Hematopoietic multipotent progenitor cell treated with erythropoietin and hydrocortisone succinate and interleukin-3 and kit ligand, for 8 days (in vitro differentiated cells): ENCODE measurements at places on chromosomes 2 and 18.

DNA sequence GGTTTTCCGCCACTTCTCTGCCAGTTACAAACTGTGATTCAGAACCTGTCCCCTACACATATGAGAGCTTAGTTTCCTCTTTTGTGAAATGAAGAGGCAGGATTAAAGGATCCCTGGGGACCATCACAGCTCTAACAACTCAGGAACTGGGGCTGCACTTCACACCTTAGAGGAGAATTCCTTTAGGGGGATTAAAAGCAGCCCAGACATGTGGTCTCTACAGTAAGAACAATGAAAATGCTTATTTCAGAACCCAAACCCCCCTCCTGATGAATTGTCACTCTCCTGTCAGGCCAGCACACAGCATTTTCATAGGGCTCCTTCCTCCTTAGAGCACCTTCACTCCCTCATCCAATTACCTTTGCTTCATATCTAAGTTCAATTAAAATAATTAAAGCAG, 101.5 kb upstream of the NEDD4L start:
- no peak for DNase-seq

GRCh38 chr2:82792316-82792715, 1666.8 kb downstream of the SUCLG1 start:
- no peak for DNase-seq

DNA sequence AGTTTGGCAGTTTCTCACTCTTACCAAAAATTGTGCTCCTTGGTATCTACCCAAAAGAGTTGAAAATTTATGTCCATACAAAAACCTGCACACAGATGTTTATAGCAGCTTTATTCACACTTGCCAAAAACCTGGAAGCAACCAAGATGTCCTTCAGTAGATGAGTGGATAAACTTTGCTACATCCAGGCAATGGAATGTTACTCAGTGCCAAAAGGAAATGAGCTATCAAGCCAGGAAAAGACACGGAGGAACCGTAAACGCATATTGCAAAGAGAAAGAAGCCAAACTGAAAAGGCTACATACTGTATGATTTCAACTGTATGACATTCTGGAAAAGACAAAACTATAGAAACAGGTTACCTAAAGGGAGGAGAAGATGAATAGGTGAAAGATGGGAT, 36.1 kb downstream of the TMEM163 start:
- DNase-seq, result no peak

DNA sequence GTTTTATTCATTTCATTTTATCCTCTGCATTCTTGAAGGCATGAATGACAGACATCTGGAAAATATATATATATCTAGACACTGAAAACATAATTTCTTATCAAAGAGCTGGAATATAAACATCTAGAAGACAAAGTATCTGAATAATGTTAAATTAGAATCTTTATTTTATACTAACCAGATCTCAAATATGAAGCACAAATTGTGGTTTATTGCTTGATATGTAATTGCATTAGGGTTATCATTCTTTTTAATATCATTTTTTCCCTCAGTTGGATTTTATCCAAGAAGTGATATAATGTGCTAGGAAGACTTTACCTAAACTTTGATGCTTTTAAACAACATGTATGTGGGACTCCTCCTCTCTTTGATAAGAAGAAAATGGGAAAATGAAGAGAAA, 331.2 kb downstream of the ARHGAP15 start:
- DNase-seq, result no peak

GRCh38 chr2:188303363-188304031, 11.8 kb downstream of the GULP1 start:
- DNase-seq, result no peak

GRCh38 chr2:136207665-136208064, 89.7 kb upstream of the CXCR4 start:
- DNase-seq, result no peak

GRCh38 chr2:120565929-120566328, 169.7 kb upstream of the GLI2 start:
- no peak for DNase-seq

DNA sequence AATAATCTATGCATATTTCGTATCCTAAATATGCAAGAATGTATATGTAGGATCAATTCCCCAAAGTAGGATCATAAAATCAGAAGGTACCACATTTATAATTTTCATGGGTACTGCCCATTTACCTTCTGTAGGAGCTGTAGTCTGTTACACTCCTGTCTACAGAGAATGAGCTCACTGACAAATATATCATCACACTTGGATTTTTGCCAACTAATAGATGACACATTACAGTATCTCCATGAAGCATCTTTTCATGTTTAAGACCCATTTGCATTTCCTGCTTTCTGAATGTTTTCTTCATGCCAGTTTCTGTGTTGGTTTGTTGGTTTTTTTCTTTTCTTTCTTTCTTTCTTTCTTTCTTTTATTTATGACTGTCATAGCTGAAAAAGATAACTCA, 70.9 kb upstream of the EML6 start:
- DNase-seq, result peak; percentile 36

- DNase-seq, result no peak
These were observed 5.8 kb upstream of the SFTPB start for GRCh38 chr2:85673716-85674375.

- DNase-seq, result no peak
These were observed 561.3 kb upstream of the FSHR start for GRCh38 chr2:49715597-49715996.

GRCh38 chr2:10332402-10333246, 29.9 kb downstream of the HPCAL1 start:
- peak; percentile 14 for DNase-seq

DNA sequence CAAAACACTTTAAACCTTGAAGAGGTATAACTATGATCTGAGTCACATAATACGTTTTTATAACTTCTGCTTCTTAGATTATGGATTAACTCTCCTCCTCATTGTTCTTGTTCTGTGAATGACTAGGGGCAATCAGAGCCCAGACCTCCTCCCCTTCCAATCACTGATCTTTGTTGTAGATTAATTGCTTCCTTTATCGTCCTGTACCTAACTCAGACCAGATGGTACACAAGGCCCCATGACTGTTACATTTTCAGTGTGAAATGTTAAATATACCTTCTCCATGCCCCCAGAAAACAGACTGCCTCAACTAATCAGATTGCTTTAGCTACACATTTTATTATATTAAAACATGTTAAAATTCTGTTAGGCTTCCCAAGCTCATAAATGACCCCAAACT, 211.7 kb downstream of the RNF152 start:
- DNase-seq, result no peak

- no peak for DNase-seq
These were observed 18.8 kb upstream of the NEDD4L start for GRCh38 chr18:58025205-58025604.

DNA sequence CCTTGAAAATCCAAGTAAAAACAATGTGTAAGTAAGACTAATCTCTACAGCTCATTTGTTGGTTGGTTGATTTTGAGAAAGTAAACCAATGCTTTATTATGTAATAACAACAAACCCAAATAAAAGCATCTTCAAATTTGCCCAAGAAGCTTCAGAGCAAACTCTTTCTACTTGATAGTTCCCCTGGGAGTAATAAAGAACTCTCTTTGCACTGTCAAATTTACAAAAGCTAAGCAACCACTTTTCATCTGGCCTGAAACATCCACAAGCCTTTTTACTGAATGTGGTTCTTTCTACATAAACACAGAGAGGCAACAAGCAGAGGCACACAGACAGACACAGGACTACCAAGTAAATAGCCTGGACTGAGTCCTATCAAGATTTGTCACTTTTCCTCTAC, 28.8 kb upstream of the CACNB4 start:
- DNase-seq, result no peak

DNA sequence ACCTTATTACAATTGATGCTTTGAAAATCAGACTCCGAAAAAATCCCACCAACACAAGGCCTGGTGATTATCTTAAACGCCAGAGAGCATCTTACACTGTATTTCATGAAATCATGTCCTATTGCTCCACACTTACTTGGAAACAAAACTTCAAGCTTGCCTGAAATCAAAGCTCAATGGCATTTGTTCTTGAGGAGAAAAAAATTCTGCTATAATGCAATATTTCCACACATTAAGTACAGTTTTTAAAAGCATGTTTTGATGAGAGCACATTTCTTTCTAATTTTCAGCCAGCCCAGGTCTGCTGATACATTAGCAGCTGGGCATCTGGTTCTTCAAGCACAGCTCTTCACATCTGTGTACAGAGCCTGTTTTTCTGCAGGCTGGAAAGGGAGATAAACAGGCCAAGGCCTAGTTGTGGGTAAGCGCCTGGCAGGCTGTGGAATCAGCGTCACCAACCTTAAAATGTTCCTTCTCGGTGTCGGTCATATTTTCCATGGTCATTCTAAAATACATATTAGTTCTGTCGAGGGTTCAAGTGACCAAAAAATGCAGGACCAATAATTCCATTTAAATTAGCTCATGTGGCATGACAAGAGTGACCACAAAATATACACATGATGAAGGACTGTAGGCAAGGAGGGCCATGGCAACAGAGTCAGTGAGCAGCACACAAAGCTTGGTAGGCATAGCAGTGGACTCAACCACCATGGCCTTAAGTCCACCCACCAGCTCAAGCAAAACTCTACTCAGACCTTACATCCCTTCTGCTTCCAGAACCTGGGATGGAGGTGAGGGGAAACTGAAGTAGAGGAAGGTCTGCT, 20.9 kb downstream of the SLC8A1 start:
- DNase-seq, result no peak

DNA sequence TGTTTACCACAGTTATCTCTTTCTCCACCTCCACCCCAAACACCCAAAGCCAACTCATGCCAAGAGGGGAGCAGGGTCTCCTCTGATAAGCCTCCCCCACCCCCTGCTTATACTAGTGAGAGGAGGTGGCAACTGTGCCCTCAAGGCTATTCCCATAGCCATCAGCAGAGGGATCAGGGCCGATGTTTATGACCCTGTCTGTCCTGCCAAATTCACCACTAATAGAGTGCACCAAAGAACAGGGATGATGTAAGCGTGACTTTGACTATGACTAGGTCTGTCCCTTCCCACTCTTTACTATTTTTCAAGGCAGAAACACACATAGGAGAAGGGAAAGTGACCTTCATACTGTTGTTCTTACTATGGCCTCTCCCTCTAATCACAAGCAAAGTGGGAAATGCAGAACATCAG, 74.6 kb downstream of the CLHC1 start:
- peak; percentile 96 for DNase-seq

DNA sequence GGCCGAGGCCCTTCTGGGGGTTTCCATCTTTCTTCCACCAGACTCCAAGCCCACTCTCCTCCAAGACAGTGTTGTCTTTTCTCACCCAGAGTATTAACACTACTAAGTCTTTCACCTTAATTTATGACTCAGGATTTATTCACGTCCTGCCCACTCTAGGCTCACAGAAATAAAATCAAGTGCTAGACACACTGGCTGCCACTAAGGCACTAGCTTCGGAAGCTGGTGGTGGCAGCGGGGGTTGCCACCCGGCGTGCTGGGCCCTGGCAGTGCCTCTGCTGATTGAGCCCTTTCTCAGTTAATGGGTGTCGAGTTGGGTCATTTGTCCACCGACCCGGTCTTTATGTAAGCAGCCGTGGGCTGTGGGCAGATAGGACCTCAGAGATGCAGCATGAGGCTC, 93.6 kb upstream of the FZD5 start:
- no peak for DNase-seq

DNA sequence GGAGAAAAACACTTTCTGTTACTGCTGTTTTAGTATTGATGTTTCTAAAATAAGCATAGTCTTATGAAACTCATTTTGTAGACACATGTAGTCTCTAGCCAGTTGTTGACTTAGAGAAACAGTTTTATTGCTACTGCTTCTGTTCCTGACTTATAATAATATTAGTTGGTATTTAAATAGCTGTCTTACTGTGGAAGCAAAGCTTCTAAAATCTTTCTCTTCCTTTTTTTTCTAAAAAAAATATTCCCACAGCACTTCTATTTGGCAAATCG, 121.8 kb downstream of the MTX2 start:
- no peak for DNase-seq

DNA sequence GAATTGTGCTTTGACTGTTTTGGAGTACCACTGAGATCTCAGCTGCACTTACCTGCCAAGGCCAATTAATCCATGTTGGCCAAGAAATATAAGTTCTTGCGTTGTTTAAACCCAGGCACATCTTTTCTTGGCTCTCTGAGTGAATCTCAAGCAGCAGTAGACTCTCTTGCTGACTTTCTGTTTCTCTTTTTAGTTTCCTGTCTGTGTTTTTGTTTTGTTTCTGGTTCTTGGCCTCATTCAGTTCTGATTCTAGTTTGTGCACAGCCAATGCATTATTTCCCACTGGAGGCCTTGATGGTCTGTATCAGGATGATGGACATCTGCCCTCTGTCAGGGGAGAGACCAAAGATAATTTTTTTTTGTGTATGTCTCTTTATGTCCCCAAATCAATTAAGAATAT, 379.4 kb downstream of the CDH2 start:
- DNase-seq, result no peak

DNA sequence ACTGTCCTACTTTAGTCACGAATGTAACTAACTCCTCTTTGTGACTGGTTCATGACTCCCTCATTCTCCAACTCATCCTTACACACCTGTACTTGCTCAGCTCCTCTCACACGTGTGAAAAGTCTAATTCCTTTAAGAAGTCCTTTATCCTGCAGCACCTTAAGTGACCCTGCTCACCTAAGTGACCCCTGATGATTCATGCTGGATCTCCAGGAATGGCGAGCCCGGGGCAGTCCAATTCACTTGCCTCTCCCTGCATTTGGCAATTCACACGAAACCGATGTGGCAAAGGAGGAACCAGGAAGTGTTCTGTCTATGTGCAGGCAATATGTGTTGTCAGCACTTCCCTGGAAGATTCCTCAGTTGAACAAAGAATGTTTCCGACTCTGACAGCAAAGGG, 189.8 kb upstream of the NABP1 start:
- DNase-seq, result no peak
